Stimulated activated CD8-positive, alpha-beta memory T cell treated with anti-CD3 and anti-CD28 coated beads, Interleukin-4, amount 100 ng/mL, for 1 hour (primary cell): ENCODE measurements at places on chromosomes 2 and 18.

DNA sequence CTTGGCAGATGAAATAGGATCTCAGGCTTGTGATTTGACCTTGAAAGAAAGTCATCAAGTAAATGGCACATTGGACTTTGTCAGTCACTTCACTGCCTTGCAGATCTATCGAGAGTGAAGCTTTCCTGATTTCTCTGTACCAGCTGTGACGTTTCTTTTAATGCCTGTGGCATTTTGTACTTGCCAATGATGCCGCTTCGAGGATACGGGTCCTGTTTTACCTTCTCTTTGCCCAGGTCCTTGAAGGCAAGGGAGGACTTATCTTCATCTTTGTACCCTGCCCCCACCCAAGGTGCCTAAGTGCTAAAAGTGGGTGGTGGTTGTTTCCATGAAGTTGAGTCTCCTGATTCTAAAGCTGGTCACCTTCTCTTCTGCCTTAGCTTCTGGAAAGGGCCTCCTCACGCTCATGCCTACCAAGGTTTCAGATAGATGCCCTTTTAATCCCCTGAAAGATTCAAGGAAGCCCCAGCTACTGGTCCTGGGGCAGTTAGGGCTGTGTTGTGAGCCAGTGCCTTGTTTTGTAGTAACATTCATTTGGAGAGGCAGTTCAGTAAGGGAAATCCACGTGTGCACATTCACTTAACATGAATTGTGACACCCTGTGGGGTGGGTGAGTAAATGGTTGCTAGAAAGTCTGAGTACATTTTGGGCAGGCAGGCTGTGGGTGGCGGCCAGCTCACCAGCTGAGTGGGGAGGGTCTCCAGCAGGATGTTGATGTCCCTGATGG is 6.1 kb downstream of the LBH start:
- DNase-seq = no peak

DNA sequence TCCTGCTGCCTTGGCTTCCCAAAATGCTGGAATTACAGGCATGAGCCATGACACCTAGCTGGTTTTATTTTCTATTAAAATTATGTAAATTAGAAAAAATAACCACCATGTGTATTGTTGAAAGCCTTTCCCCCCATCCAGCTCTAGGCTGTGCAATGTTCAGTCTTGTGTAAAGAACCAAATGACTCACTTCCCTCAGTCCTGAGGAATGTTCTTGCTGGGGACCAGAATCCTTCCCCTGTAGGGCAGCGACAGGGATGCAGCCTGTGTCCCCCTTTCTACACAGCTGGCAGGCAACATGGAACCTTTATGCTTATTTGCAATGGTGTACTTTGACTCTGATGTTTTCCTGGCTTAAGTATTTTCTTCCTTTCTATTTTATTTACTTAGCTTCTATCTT is 29.4 kb downstream of the AOX1 start:
- DNase-seq = no peak

- DNase-seq = no peak
These were observed 214.4 kb upstream of the EPAS1 start for GRCh38 chr2:46082531-46083485.

GRCh38 chr2:100460904-100461530 is 9.3 kb upstream of the NMS start:
- no peak for DNase-seq

DNA sequence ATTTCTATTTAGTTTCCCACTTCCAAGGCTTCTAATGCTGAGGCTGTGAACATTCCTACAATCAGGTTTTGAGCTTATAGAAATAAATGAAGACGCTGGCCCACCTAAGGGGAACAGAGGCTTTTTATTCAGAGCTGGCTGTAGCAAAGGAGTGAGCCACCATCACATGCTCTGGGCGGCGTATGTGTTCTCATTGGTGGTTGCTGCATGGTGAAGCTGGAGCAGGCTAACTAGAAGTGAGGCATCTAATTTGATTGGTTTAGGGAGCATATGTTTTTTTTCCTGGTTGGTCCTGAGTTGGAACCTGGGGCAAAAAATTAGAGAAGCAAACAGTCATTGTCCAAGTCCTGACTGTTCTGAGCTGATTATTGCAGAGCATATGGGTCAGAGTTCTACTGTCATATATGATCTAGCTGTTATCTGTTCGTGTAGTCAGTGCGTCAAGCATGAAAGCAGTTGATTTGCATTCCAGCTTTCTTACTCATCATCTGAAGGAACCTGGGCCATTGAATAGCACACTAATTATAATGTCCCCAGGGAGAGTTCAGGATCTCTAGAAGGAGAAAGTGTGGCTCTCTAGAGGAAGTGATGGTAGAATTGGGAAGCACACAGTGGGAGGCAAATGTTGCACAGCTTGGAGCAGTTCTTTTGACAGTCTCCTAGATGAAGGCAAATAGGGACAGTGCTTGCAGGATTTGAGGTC is 279.6 kb downstream of the PARD3B start:
- no peak for DNase-seq

DNA sequence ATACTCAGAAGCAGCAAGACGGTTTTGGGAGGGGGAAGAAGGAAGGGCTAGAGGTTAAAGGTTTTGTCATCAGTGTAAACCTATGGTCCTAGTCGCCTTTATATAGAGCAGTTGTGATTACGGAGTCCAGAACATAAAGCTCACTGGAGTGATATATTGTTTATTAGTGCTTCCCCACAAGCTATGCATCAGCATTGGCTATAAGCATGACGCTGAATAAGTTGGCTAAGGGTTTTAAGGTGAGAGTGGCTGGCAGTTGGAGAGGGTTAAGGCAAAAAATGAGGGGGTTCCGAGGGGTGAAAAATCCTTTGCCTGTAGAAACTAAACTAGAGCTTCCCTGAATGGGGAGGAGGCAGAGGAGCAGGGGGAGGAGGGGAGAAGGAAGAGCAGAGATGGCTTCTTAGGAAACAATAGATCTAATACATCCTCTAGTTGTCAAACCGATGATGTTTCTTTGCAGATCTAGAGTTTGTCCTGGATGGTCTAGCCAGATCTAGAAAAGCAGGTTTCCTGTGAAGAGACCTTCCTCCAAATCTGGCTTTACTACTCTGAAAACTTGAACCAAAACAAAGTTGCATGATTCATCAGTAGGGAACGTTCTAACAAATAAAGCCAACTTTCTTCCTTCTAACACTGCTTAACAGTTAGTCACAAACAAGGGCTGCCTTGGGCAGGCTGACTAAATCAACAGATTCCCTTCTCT is 2.5 kb downstream of the KLF7 start:
- DNase-seq = no peak

- DNase-seq = no peak
These were observed 3.1 kb downstream of the PKDCC start for GRCh38 chr2:42050703-42051542.

DNA sequence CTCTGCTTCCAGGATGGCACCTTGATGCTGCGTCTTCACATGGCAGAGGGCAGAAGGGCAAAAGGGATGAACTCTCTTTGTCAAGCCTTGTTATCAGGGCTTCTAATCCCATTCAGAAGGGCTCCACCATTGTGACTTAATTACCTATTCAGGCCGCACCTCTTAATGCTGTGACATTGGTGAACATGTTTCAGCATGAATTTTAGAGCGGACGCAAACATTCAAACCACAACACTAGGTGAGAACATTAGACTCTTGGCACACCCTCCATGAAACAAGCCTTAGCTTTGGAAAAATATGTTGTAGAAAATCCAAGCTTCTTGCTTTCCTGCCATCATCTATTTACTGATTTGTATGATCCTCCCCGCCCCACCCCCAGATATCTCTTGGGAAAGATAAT is 17.9 kb downstream of the DAW1 start:
- DNase-seq = no peak
